Activated effector memory CD4-positive, alpha-beta T cell treated with anti-CD3 and anti-CD28 coated beads, Interleukin-2, amount 50 U/mL, for 16 hours (primary cell): ENCODE measurements at places on chromosomes 16 and 17.
A peak's percentile ranks its signal among the peaks of the same experiment; 100 is the strongest.

- DNase-seq = no peak
These were observed 577 bp downstream of the ZNF646 start for GRCh38 chr16:31074814-31075183.

- DNase-seq = no peak
These were observed 16.3 kb downstream of the FOXJ1 start for GRCh38 chr17:76124582-76125390.

GRCh38 chr17:15009087-15009486, 256.0 kb downstream of the PMP22 start:
- no peak for DNase-seq

DNA sequence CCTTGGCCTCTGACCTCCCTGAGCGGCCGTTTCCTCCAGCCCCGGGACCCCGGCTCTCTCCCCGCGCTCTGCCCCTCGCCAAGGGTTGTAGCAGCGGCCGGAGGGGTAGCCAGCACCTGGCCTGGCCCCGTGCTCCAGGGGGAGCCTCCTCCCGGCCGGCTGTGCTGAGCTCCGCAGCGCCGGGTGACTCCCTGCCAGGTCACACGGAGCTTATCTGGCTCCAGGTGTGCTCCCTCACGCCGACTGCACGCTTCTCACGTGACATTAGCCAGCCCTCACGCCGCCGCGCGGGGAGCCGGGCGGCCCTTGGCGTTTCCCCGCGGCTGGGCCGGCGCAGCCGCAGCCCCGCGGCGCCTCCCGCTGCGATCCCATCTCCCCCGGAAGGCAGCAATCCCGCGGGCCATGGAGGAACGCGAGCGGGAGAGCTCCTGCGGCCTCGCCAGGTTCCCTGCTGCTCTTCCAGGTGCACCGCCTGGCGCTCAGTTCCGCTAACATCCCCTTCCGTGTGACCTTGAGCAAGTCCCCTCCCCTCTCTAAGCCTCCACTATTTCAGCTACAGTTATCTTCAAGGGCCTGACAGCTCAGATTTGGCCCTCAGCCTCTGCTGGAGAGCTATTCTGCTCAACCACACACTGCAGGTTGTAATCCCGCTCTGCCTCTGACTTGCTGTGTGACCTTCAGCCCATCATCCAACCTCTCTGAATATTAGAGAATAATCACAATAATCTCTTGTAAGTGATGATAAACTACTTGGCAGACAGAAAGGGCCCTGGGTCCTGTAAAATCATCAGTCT, 3.4 kb downstream of the MYO18A start:
- DNase-seq = peak; percentile 87

DNA sequence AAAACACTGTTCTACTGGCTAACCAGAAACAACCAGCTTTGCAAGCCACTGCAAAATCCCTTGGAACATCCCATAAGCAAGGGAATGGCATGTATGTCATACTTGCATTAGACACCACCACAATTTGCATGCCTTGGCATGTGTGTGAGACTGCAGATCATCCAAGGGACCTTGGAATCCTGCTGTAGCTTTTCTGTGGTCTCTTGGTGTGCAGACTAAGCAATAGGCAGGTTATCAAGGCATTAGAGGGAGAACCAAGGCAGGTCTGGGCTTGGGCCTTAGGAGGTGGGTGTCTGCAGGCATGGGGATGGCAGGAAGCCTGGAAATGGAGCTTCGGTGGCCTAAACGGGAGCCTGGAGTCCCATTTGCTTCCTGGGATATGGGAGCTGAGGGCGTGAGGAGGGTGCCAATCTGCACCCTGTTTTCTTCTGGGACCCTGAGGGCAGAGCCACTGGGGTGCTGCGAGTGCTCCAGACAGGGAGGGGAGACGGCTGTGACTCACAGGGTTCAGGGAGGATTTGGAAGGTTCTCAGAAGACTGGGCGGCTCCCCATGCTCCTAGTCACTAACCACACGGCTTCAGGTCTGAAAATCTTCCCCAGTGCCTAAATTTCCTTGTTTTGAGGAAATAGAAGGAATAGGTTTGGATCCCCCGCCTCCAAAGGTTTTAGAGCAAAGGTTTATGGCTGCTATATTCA, 36.6 kb downstream of the FAM20A start:
- DNase-seq = no peak

- peak; percentile 8 for DNase-seq
These were observed 4.2 kb downstream of the YPEL2 start for GRCh38 chr17:59335685-59336084.

- no peak for DNase-seq
These were observed 72.8 kb downstream of the NEUROD2 start for GRCh38 chr17:39534768-39535405.

- DNase-seq = no peak
These were observed 43.4 kb downstream of the NEUROD2 start for GRCh38 chr17:39564211-39564848.

GRCh38 chr16:80994451-80994850, 12.2 kb downstream of the CMC2 start:
- no peak for DNase-seq

DNA sequence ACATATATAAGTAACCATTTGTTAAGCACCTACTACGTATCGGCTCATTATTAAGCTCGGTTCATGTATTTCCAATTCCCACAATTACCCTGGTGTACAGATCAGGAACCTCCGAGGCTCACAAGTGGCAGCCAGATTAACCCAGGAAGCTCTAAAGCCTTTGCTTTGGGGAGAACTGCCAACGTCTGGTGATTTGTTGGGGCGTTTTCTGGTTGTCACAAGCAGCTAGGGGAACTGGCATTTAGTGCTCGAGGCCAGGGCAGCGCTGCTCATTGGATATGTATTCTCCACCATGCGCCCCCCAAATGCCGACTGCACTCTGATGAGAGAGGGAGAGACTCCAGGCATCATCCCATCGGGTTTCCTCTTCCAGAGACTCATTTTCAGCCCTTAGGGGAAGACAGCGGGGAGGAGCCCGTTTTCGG, 541 bp downstream of the ZNF18 start:
- no peak for DNase-seq

- DNase-seq = no peak
These were observed 7.1 kb upstream of the ZNF747 start for GRCh38 chr16:30541502-30542329.

GRCh38 chr16:30660424-30661261, 2.4 kb downstream of the FBRS start:
- peak; percentile 93 for DNase-seq

DNA sequence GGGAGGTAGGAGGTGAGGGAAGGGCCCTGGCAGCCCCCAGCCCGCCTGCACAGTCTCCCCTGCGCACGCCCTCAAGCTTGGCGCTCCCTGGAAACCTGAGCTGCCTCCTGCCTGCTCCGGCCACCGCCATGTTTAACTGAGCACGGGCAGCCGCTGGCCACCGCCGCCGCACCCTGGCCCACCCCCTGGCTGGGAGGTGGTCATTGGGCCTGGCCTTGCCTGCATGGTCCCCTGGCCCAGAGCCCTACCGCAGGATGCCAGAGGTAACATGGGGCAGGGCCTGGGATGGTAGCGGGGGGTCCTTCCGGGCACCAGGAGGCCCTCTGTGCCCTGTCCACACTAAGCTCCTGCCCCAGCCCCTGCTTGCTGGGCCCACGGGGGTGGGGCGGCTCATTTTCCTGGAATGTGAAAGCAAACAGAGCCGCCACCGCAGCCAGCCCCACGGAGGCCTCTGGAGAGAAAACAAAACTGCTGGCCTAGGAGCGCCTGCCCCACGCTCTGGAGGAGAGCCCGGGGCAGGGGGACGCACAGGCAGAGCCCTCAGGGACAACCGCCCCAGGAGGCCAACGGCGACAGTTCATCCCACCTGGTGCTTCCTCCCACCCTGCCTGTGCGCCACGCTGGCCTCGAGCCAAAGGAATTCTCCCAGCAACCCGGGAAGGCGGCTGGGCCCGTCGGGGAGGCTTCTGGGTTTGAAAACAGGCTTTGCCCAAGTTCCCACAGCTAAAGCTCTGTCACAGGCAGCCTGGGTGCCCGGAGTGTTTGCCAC, 8.9 kb downstream of the NHERF2 start:
- no peak for DNase-seq

GRCh38 chr17:15038656-15039055, 226.5 kb downstream of the PMP22 start:
- no peak for DNase-seq

- no peak for DNase-seq
These were observed 6.7 kb downstream of the PLA2G15 start for GRCh38 chr16:68251832-68252231.

DNA sequence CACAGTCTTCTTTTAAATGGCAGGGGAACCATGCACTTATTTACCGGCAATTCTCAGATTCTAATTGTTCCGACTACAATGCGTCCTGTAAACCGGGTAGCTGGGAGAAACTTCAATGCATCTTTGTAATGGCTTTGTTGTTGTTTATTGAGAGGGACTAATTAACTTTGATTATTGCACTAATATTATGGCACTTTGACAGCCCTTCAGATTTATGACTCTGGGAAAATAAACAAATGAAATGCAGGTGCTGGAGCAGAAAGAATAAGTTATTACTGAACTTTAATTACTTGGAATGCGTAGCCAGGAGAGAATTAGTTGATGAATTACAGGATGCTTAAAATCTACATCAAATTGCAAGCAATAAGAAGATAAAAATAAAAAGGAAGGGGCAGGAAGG, 77.0 kb downstream of the WWOX start:
- DNase-seq = no peak

DNA sequence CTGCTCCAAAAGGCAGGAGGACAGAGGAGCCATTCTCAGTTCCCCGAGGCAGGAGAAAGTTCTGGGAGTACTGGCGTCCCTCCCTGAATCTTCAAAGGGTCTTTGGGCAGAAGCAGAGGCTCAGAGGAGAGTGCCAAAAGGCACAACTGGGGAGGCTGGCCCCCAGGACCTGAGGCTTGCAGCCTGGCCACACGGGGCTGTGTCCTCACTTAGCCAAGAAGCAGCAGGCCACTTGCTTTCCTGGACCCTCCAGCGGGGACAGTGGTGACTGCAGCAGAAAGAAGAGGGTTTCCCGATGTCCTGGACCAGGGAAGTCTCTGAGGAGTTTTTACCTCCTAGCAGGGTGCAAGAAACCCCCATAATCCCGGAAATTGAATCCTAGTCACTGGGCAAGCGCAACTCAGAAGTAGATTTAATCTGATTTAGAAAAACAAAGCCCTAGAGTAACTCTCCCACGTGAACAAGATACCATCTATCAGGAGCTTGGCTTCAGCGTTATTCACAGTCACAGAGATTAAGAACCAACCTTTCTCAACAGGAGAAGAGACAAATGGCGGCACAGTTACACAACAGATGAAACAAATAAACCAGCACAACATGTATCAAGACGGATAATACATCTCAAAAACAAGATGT, 25.5 kb upstream of the BCO1 start:
- no peak for DNase-seq
